Activated effector memory CD4-positive, alpha-beta T cell treated with anti-CD3 and anti-CD28 coated beads, Interleukin-2, amount 50 U/mL, for 16 hours (primary cell): ENCODE measurements at places on chromosomes 6 and 20.

- DNase-seq, result no peak
These were observed 173.1 kb upstream of the KCNG1 start for GRCh38 chr20:51195990-51196389.

GRCh38 chr6:113669606-113670005 is 187.5 kb upstream of the MARCKS start:
- no peak for DNase-seq

- no peak for DNase-seq
These were observed 187.7 kb downstream of the SOD2 start for GRCh38 chr6:159505140-159505922.

GRCh38 chr6:30845183-30845582 is 39.1 kb upstream of the DDR1 start:
- no peak for DNase-seq

DNA sequence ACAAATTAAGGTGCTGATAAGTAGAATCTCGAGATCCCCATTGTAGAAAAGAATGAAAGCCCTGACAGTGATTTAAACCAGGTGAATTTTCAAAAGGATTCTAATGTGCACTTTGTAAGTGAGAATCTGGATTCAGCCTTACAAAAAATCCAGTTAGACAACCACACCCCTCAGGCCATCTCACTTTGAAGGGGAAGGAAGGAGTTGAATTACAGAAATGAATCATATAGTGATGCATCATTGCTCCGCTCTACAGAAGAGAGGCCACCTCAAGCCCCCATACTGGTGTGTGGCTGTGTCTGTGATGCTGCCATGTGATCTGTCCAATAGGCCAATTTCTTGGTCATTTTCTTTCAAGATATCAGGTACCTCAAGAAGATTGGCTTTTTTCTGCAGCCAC is 85.5 kb upstream of the NT5E start:
- no peak for DNase-seq

GRCh38 chr6:155039618-155040017 is 44.5 kb downstream of the TIAM2 start:
- DNase-seq, result no peak

DNA sequence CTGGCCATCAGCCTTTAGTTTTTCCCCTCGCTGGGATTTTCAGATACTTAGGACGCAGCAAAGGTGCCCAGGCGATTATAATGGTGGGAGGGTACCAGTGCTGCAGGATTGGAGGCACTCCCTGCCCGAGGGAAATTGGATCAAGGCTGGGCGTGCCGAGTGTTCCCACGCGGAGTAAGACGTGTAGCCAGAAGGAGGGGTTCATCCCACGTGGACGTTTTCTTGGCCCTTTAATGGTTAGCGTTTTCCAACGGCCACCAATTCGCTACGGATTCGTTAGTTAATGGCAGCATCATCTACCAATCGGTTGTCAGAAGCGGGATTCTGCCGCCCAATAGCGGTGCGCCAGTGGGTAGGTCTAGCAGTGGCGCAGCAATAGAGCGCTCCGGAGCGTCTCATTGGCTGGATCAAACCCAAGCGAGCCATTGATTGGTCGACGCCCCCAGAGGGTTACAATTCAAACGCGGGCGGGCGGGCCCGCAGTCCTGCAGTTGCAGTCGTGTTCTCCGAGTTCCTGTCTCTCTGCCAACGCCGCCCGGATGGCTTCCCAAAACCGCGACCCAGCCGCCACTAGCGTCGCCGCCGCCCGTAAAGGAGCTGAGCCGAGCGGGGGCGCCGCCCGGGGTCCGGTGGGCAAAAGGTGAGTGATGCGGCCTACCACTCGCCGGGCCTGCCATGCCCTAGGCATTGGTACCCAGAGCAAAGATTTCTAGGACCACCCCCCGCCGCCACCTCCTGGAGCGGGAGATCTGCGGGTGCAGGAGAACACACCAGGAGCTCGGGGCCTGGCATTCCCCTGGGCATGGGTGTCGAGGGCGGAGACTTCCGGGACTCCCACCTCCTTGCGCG is at the start of gene UBE2C:
Gene UBE2C (plus strand): TSS at position 488 of the 849 bp plus-strand sequence. CDS start 52 bp downstream, at position 540.
- DNase-seq, result peak; percentile 98

DNA sequence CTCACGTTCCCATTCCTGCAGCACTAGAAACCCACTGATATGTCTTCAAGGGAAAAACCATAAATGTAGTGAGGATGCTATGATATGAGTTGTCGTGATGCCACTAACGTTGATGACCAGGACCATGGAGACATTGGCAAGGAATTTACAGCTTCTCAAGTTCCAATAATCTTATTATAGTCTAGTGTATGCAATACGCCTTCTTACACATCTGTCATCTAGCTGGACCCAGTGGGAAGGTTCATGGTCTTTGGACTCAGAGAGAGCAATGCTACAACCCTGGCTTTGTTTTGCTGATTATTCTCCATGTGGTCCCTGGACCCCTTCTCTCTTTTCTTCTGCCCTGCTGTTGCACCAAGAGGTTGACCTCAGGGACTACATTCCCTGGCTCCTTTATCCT is 76.0 kb upstream of the BMP2 start:
- no peak for DNase-seq

DNA sequence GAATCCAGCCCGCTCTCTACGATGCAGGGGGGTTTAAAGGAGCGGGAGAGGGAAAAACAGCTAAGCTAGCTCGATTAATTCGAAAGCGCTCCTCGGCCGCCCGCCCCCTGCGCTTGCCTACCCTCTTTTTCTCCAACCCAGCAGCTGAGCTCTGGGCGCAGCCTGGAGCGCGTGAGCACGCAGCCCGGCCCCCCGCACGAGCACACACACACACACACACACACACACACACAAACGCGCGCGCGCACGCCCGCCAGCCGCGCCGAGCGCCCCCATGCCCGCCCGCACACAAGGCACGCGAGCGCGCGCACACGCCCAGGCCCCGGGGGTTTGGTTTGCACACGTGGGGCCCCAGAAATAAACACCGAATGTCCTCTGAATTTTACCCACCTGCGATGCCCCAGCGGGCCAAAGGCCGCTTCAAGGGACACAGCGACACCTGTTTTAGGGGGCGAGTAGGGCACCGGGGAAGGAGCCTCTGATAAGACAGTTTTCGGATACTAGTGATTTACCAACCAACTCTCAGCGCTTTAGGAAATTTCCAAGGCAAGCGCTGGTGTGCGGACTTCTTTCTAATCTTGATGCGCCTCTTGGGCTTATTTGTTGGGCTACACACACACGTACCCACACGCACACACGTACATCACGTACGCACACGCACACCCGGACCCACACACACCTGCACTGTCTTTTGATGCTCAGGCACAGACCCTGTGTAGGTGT is 802 bp upstream of the NRN1 start:
- peak; percentile 69 for DNase-seq

DNA sequence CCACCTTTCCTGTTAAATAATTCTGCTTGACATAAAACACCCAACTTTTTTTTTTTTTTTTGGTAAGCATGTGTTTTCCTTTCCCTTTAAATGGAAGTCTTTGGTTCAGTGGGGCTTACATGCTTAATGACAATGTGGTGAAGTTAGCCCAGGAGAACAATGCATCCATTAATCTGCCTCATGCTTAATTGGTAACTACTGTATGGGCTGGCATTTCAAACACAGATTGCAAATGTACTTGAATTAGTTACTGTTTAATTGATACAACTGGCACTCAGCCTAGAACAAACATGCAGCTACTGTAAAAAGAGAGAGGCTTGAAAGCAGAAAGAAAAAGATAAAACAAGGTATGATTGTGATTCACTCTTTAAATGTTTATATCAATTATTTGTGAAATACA is 483.6 kb upstream of the NOX3 start:
- DNase-seq, result no peak

GRCh38 chr6:53014063-53014462 is 19.0 kb upstream of the GSTA4 start:
- no peak for DNase-seq

DNA sequence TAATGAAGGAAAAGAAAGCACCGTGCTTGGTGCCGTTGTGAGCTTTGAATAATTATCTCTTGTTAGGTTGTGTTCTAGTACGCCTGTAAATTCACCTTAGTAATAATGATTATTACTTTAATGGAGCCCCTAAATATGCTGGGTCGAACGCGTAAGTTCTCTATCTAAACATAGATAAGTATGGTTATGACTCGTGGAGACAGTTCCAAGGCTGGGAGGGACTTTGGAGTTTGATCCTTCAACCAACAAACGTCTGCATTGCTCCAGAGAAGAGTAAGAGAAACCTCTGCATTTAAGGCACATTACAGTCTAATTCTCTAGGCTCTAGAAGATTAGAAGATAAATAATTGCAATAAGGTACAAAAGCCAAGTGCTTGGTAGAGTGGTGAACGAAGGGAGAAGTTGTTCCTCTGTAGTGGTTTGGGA is 514 bp downstream of the ACOT13 start:
- no peak for DNase-seq

DNA sequence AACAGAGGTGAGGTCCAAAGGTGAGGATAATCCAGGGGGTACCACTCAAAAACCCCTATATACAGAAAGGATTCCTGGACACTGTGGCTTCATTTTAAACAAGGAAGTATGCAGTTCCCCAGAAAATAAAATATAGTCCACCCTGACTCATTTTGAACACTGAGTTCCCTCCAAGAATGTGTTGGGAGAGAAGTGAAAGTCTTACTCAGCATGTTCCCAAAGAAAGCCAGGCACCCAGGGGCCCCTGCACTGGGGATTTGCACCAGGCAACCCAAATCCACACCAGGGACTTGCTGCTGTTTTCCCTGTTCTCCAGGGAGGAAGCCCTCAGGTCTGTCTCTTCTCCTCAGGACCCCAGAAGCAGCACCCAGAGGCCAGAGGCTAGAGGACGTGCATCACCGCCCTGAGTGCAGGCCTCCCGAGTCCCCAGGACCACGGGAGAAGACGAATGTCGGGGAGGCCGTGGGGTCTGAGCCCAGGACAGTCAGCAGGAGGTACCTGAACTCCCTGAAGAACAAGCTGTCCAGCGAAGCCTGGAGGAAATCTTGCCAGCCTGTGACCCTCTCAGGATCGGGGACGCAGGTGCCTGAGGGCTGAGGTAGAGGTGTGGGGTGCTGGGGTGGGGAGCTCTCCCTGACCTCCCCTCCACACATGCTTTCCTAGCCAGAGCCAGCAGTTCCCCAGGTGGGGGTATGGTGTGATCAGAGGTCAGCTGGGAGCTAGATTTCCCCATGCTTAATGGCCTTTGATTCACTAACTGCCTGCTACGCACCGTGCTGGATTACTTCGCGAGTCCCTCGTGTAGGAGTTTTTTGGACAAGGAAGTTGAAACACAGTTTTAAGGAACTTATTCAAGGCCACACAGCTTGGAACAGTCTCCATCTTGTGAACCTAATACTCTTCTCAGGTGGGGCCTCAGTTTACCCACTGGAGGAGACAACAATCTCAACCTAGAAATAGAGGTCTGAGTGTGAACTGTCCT is 3.3 kb downstream of the FGD2 start:
- DNase-seq, result no peak

- no peak for DNase-seq
These were observed 63.3 kb downstream of the SCAF8 start for GRCh38 chr6:154796484-154796883.

GRCh38 chr6:6584310-6585002 is 4.1 kb upstream of the LY86 start:
- DNase-seq, result no peak

DNA sequence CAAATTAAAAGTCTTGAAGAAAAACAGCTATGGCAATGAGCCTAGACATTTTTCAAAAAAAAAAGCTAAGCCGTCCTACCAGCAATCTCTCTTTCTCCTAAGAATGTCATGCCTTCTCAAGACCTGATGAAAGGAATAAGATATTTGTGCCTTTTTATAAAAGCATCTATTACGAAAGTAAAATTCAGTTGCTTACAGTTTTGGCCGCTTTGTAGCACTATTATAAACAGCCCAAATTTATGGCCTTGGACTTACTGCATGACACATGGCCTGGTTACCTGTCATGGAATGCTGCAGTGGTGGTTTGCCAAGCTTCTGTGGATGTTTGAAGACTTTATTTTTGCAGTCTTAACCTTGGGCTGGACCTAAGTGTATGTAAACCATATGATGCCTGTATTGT is 22.2 kb upstream of the VAPB start:
- DNase-seq, result no peak
